ENCODE measurements at places on chromosomes 3 and 15.
A peak's percentile ranks its signal among the peaks of the same experiment; 100 is the strongest.

- peak; percentile 14 for DNase-seq
Measured at GRCh38 chr3:162338514-162338913, 841.9 kb downstream of the OTOL1 start.

- peak; percentile 99 for DNase-seq
Measured at GRCh38 chr15:99250857-99251841, at the start of gene LRRC28. LRRC28 (plus strand) TSS chr15:99251481; CDS start chr15:99255958, 4,477 bp downstream.

GRCh38 chr3:154123906-154124305 lies 2.7 kb downstream of the ARHGEF26 start:
- peak; percentile 21 for DNase-seq

DNA sequence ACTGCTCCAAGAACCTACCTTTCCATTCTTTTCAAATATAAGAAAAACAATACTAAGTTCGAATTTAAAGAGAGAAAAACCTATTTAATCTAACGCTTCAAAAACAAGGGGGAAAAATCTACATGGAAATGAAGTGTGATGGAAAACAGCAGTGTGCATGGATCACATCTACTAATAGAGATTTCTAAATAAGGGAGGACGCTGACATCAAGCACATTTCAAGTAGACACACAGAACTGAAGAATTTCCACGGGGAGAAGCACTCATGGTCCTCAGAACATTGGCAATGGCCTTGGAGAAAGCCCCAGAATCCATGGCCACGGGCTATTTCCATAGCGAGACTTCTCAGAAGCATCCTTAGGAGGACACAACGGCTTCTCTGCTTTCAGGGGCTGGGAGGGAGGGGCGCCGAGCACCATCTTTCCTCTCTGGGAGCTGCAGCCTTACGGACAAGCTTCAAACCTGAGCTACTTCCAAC lies 1.0 kb downstream of the TASOR start:
- DNase-seq: no peak

DNA sequence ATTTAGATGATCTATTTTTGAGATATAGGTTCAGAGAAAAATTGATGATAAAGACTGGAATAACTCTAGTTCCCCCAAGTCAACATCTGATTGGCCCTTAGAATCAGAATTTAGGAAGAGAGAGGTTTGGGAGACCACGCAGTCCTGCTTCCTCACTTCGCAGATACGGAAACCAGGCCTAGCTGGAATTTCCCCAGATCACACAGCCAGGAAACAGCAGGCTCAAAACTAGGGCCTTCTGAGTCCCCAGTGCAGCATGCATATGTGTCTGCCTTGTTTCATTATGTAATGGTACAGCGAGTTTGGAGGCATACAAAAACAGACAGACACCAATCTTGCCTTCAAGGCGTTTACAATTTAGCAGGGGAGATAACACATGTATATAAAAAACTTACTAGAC lies 177.1 kb upstream of the ICE2 start:
- no peak for DNase-seq

DNA sequence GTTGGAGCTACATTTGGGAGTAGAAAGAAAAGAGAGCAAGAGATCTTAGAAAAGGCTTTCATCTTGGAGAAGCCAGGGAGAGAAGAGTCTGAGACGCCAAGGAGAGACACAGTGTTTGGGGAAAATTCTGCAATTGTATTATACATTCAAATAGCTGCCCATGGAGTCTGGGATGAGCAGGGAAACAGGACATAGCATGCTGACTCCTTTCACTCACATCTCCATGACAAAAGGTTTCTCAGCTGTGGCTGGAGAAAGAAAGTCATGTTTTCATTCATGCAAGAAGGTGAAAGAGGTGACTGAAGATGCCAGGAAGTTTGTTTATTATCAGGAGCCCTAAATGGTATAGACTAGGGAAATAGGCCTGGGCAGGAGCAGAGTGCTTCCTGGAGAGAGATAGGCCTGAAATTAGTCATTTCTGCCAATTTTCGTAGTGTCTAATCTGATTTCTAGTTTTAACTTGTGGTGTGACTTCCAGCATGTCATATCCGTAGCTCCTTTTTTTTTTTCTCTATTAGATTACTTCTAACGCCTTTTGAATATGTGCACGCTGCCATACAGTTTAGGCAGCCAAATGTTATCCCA lies 34.1 kb downstream of the ACP3 start:
- no peak for DNase-seq
